ENCODE measurements at places on chromosomes 12 and 14.

GRCh38 chr12:69272511-69272910 lies 33.1 kb downstream of the CPSF6 start:
- no peak for DNase-seq

DNA sequence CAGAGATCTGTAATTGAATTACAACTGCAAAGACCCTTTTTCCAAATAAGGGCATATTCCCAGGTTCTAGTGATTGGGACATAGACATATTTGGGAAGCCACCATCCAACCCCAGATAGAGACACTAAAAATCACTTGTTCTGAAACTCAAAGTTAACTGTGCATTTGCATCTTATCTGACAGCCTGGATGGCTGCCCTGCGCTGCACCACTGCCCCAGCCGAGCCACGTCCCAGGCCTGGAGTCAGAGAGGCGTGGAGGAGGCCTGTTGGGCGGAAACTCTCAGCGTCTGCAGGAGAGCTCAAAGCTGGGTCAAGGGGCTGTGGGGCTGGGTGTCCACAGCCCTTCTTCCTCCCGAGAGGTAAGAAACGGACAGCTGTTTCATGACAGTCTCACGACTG lies 124.4 kb downstream of the RIMBP2 start:
- DNase-seq: no peak

GRCh38 chr14:99672506-99673304 lies 11.4 kb upstream of the CYP46A1 start:
- no peak for DNase-seq

- no peak for DNase-seq
Observed at GRCh38 chr12:70177631-70178030, 65.6 kb upstream of the CNOT2 start.

DNA sequence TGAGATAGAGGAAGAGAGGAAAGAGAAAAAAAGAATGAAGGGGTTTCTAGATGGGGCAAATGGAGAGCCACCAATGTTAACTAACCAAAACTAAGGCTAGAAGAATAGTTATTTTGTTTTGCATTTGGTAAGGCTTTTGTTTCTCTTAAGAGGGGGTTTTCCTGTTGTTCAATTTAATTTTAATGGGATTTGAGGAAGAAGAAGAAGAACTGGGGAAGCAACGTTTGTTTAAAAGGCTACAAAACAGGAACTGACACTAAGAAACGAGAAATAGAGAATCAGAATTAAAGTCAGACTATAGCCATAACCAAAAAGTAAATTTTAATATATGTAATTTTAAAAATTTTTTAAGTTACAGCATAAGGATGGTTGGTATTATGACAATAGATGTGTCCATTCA lies 13.7 kb downstream of the TXNDC16 start:
- no peak for DNase-seq

GRCh38 chr12:69440016-69440415 lies 30.2 kb upstream of the FRS2 start:
- DNase-seq: no peak

DNA sequence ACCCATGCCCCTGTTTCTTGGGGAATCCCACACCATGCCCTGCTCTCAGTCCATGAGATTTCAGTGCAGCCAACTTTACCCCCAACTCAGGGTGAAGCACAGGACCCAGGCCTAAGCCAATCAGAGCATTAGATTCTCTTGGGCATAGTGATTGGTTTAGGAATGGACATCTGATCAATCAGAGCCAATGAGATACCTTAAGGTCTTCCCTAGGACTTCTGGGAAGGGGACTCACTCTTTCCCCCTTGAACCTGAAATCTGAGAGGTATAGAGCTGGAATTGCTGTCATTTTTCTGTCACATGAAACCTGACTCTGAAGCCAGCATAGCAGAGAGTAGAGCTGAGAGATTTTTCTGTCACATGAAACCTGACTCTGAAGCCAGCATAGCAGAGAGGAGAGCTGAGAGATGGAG lies 127.1 kb downstream of the ZFP36L1 start:
- no peak for DNase-seq

DNA sequence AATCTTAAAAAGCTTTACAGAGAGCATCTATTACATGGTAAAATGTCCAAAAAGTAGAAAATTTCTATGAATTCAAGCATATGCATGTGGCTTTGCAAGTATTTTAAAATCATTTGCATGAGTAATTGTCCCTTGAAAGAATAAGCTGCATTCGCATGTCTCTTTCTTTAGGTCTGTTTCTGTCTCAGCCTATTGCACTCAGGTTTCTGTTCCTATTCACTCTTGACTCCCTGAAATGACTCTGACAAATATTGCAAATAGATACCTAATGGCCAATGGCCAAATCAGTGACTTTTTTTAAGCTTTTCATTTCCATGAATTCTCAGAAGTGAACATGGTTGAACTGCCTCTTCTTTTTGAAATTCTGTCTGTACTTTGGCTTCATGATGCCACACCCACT lies 6.4 kb upstream of the TTC8 start:
- no peak for DNase-seq

DNA sequence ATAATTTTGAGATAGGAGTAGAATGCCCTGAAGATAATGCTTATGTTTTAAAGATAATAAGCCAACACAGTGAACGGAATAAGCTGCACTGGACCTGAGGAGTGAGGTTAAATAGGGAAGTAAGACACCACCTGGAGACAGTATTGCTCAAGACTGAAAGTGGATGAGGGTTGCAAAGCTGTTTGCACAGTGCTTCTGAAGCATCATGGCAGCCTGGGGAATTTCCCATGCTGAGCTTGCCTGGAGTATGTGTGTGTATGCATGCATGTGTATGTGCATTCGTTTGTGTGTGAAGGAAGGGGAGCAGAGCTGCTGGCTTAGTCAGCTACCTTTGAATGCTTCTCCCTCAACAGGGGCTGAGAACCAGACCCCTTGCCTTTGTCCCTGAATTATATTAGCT lies 35.8 kb downstream of the BHLHE41 start:
- DNase-seq: no peak

- no peak for DNase-seq
Observed at GRCh38 chr12:54306925-54307741, 6.3 kb upstream of the NFE2 start.

DNA sequence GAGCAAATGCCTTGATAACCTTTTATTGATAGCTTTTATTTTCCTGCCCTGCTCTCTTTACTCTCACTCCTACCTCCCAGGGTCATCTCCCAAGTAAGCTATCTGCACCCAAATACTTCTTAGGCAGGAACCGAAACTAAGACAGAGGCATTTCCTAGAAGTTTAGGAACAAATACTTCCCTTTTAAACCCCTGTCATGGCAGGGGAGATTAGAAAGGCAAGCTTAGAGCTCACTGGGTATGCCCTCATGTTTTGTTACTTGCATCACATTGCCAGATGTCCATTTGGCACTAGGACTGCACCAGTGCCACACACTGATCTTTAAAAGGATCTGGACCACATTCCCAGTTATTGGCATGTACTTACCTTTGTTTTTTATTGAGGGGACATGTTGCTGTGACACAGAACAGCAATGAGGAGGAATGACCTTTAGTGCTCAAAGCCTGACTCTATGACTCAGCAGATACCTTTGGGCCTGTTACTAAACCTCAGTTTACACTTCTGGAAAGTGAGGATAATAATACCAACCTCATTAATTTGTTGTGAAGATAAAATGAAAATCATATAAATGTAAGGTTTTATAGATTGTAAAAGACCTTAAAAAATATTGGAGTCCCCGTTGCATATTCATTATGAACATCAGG lies 40.9 kb upstream of the MBIP start:
- no peak for DNase-seq

DNA sequence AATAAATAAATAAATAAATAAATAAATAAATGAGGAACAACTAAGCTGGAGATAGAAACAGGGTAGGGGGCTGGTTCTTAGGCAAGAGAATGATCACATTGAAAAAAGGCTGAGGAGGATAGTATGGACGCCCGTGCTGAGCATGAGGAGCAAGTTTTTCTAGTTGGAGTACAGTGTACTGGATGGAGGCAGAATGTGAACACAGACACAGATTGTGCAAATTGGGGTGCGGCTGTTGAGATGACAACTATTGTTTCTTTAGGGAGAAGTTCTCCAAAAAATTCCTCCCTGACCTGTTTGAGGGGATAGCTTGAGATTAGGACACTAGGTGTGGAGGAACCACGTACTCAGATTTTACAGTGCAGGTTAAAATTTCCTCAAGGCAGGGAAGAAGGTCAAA lies 979 bp upstream of the BIN2 start:
- no peak for DNase-seq

- no peak for DNase-seq
Observed at GRCh38 chr14:61439779-61440418, 118.5 kb downstream of the PRKCH start.

GRCh38 chr12:76549131-76549530 lies 10.4 kb downstream of the OSBPL8 start:
- no peak for DNase-seq
